GM18507 (cell line): ENCODE measurements at places on chromosomes 11 and 22.

- no peak for DNase-seq
Measured at GRCh38 chr11:133740963-133741362, 104.3 kb downstream of the SPATA19 start.

DNA sequence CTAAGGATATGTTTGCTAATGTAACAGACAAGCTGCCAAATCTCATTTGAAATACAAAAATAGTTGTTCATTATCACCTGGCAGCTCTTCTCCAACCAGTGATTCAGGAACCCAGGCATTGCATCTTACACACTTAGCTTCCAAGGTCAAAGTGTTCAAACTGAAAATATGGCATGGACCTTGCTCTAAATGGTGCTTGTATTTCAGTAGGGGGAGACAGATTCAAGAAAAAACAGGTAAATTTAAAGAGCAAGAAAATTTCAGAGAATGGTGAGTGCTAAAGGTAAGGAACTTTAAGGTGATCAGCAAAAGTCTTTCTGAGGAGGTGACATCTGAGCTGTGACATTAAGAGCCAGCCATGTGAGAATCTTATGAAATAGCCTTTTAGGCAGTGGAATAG is 82.8 kb upstream of the E2F8 start:
- no peak for DNase-seq

DNA sequence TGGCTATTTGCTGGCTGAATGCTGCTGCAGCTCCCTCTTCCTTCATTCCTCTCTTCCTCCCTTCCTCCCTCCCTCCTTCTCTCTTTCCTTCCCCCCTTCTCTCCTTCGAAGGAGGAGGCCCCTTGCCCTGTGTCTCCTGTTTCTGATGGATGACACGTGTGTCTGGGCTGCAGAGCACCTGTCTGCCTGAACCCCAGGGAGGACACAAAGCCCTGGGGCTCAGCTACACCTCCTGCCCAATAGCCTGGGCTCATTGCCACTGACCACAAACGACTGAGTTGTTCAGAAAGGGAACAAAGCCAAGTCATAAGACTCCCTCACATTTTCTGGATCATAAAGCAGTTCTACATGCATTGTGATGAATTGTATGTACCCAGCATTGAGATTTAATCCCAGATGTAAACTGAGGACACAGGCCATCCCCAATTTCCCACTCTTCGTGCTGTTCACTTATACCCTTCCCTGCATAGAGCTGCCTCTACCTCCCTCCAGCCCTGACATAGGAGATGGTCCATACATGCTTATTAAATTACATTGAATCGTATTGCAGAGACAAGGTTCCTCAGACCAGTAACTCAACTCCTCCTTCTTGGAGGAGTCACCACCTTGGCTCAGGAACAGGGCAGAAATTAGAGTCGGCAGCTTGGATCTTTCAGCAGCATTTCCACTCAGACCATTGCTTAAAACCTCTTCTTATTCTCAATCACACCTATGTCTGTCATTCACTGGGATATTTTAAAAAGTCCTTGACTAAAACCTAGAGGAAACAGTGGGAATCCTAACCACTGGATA is 1.2 kb downstream of the CSRP3 start:
- no peak for DNase-seq

DNA sequence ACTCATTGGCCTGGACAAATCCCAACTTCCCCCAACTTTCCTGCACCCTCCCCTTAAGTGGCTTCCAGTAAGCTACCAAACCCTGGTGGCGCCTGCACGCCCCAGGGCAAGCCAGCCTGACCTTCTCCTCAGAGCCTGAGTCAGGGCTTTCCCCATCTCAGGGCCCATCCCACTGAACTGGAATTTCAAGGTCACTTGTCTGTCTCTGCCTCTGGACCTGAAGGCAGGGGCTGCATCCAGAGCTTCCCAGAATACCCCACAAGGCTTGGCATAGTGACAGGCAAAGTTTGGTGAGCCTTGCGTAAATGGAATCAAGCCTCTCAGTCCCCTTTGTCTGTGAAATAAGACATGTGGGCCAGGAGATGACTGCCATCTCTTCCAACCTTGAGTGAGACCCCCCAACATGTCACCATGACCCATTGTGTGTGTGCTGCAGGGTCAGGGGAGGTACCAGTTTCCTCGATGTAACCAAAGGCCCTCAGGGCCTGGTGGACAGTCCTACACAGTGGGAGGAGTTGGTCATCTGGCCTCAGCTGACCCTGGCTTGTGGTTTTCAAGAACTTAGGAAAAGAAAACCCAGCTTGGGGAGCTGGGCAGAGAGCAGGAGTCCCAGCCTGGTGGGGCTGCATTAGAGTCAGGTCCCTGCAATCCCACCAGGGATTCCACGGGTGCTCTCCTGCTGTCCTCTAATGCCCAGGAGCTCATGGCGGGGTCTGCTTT is 8.9 kb downstream of the ALX4 start:
- DNase-seq: no peak

DNA sequence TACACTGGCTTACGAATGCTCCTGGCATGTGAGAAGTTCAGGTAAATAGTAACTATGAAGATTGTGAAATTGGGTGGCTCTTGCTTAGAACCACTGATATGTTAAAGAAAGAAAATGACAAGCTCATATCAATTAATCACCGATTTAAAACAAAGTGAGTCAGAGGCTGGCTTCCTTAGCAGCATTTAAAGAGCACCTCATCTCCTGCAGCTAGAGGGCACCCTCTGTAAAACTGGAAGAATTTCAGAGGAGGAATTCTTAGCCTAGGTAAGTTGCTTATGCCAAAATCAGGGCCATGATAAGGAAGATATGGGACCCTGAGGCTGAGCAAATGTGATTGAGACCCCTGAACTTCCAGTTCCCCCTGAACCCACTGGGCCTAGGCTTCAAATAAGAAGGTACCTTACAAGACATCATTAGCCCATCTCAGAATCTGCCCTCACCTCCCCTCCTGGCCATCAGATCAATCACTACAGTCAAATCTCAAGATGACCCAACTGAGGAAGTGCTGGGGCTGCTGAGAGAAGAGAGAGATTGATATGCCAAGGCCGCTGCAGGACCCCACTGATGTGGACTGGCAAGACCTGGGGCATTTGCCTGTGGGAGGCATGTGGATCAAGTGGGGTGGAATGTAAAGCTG is 8.6 kb upstream of the CD3E start:
- no peak for DNase-seq

GRCh38 chr22:37401401-37402183 is 25.7 kb downstream of the ELFN2 start:
- DNase-seq: no peak

DNA sequence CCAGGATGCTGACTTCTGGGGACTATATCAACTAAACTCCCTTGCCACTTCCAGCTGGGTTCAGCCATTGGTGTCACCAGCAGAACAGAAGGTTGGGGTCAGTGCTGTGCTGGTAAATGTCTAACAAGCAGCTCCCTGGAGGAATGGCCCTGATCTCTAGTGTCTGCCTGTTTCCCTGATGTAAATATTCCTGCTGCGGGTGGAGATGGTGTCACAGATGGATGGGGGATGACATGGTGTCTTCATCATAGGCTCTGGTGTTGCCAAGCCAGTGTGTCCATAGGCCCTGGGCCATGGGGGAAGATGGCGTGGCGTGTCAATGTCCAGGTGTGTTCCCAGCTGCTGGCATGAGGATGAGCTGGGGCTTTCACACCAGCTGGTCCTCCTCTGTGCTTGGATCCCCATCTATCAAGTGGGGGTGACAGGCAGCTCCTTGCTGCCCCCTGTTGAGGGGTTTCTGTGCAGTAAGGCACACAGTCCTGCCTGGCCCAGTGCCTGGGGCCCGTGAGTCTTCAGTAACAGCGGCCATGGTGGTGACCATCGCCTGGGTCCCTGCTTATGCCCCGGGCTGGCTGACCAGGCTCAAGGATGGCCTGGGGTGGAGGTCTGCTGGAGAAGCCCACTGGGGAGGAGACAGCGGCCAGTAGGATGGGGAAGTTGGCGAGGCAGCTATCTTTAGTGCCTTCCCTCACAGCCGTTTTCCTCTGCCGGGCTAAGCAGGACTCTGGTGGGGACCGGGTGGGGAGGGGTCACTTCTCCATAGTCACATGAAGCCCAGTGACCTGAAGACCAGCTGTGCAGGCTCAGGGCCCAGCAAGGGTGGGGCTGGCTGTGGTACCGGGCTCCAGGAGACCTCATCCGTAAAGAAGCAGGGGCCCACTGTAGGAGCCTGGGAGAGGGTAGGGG is 12.7 kb downstream of the RPL3 start:
- no peak for DNase-seq

DNA sequence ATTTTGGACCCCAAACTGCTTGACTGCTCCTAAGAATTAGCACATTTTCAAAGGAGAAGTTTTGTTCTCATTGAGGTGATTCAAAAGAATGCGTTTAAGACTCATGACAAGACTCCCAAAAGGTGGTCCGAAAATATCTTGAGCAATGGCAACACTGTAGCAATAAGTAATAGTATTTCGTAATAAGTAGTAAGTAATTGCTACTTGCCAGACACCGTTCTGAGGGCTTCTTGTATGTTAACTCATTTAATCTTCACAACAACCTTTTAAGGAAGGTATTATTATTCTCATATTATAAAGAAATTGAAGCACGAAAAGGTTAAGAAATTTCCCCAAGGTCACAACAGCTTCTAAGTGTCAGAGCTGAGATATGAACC is 184.0 kb upstream of the SORL1-AS1 start:
- no peak for DNase-seq

DNA sequence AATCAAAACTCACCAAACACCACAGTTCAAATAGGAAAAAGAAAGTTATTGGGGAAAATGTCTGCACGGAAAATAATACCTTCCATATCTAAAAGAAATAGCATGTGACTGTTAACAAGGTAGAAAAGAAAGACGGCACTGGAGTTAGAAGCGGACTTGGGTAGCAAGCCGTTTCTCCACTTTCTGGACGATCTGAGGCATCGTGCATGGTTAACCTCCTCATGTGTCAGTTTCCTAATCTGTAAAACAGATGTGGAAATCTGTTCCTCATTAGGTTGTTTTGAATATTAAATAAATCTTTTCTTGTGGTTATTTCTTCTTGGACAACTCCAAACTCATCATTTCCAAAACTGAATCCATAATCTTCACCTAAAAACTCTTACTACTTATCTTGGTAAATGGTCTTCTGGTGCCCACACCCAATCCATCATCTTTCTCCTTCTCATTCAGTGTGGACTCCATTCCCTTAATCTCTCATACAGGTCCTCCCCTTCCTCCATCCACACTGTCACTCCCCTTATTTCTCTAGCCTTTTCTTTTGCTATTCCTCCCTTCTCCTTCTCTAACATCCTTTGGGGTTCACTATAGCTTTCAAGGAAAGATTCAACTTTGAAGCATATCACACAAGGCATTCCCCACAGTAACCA is 53.5 kb downstream of the VSIG10L2 start:
- no peak for DNase-seq
